ENCODE measurements at places on chromosomes 1 and 21.

GRCh38 chr1:17304151-17304825, 3.7 kb upstream of the PADI4 start:
- DNase-seq = no peak

DNA sequence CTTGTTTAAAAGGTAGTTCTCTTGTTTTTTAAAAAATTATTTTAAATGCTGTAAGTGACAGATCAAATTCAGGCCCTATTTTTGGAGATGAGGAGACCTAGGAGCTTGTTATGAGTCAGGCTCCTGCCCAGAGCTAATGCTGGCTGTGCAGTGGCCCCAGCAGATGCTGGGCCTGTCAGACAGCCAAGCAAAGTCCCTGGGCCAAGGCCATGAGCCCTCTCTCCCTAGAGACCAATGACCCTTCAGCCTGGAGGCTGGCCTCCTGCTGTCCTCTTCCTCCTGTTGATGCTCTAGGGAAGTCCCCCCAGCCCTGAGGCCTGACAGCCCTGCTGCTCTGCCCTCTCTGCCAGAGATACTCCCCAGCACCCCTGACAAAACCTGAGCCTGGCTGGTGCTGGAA, 128.1 kb upstream of the CTTNBP2NL start:
- no peak for DNase-seq

- DNase-seq = no peak
These were observed 15.9 kb downstream of the PLEKHA6 start for GRCh38 chr1:204343802-204344201.

DNA sequence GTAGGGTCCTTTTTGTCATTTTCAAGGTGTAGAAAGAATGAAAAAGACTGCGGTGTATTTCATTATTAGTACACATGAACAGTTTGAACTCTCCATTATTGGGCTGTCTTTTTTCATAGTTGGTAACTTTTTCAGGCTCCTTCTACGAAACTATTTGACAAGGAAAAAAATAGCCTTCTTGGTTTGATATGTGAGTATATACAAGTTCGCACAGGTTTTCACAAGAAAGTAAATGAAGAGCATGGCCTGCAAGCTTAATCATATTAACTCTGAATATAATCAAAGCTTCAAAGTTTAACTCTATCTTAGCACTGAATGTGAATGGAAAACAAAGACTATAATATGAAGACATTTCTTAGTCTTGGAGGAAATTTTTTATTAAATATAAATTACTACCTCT, 290.0 kb upstream of the ADGRL2 start:
- no peak for DNase-seq

- no peak for DNase-seq
These were observed 609.1 kb downstream of the KIF26B start for GRCh38 chr1:245763873-245764331.

GRCh38 chr1:57157818-57158603, 192.2 kb upstream of the C8B start:
- DNase-seq = no peak

GRCh38 chr1:90922996-90923395, 98.8 kb downstream of the ZNF644 start:
- no peak for DNase-seq

Measured in NCI-H1436 treated with DMSO at 0.1 percent for 48 hours (cell line).